Left lung (tissue), 14 donors: ENCODE measurements at places on chromosomes 3 and 15. TPM values are rescaled to one million over a fixed set of nuclear protein-coding genes. Genes with fewer than 3 reads are reported as not detected.

Gene PLD1
- polyA plus RNA-seq = 2.9 TPM

Gene NUSAP1
- polyA plus RNA-seq = 58.2 TPM

Gene LMAN1L
- polyA plus RNA-seq = not detected

Gene CDHR4
- 6.5 TPM for polyA plus RNA-seq

Gene TM6SF1
- polyA plus RNA-seq = 5.3 TPM

Gene SPESP1
- 4.1 TPM for polyA plus RNA-seq

Gene HTR3E
- not detected for polyA plus RNA-seq

Gene FBXO40
- polyA plus RNA-seq = 0.08 TPM

Gene LRTM1
- not detected for polyA plus RNA-seq

Gene DUOX2
- polyA plus RNA-seq = 0.64 TPM

Gene TRIM42
- not detected for polyA plus RNA-seq

Gene SAMD7
- not detected for polyA plus RNA-seq

Gene PLCB2
- polyA plus RNA-seq = 13.5 TPM

Gene MCTP2
- 25.9 TPM for polyA plus RNA-seq

Gene HAPLN3
- 3.8 TPM for polyA plus RNA-seq

Gene BSN
- polyA plus RNA-seq = 0.96 TPM

Gene ADGRG7
- polyA plus RNA-seq = not detected

Gene TERC
- 0.41 TPM for polyA plus RNA-seq

Gene CHRM5
- 0.15 TPM for polyA plus RNA-seq

Gene CNBP
- polyA plus RNA-seq = 425 TPM

Gene CAMP
- 0.97 TPM for polyA plus RNA-seq

Gene TBC1D23
- 31.6 TPM for polyA plus RNA-seq

Gene CLDN16
- polyA plus RNA-seq = not detected

Gene SLC9C1
- polyA plus RNA-seq = 0.54 TPM

Gene ABI3BP
- polyA plus RNA-seq = 93.2 TPM

Gene MNS1
- polyA plus RNA-seq = 26.1 TPM

Gene GP9
- 2.7 TPM for polyA plus RNA-seq

Gene SLC6A11
- 0.07 TPM for polyA plus RNA-seq

Gene TTC21A
- polyA plus RNA-seq = 20.8 TPM

Gene CD200R1
- polyA plus RNA-seq = 2.0 TPM

Gene SLC24A5
- 0.65 TPM for polyA plus RNA-seq

Gene SENP8
- 4.1 TPM for polyA plus RNA-seq

Gene DCUN1D1
- 37.4 TPM for polyA plus RNA-seq

Gene CACNA1D
- polyA plus RNA-seq = 78.2 TPM

Gene ATP13A5
- 1.0 TPM for polyA plus RNA-seq

Gene ROBO1
- 106 TPM for polyA plus RNA-seq

Gene GOLGA8T
- polyA plus RNA-seq = not detected

Gene ARGFX
- not detected for polyA plus RNA-seq

Gene ADAMTS9
- 60.2 TPM for polyA plus RNA-seq

Gene PCOLCE2
- 2.9 TPM for polyA plus RNA-seq

Gene NPTN
- 133 TPM for polyA plus RNA-seq

Gene RBP2
- 0.48 TPM for polyA plus RNA-seq

Gene C15orf62
- polyA plus RNA-seq = 4.4 TPM

Gene ALS2CL
- polyA plus RNA-seq = 10.6 TPM

Gene CCK
- polyA plus RNA-seq = not detected

Gene COL6A5
- polyA plus RNA-seq = 2.4 TPM
